Kasumi-1 (cell line): ENCODE measurements at places on chromosomes 12 and 14.
A peak's percentile ranks its signal among the peaks of the same experiment; 100 is the strongest.

DNA sequence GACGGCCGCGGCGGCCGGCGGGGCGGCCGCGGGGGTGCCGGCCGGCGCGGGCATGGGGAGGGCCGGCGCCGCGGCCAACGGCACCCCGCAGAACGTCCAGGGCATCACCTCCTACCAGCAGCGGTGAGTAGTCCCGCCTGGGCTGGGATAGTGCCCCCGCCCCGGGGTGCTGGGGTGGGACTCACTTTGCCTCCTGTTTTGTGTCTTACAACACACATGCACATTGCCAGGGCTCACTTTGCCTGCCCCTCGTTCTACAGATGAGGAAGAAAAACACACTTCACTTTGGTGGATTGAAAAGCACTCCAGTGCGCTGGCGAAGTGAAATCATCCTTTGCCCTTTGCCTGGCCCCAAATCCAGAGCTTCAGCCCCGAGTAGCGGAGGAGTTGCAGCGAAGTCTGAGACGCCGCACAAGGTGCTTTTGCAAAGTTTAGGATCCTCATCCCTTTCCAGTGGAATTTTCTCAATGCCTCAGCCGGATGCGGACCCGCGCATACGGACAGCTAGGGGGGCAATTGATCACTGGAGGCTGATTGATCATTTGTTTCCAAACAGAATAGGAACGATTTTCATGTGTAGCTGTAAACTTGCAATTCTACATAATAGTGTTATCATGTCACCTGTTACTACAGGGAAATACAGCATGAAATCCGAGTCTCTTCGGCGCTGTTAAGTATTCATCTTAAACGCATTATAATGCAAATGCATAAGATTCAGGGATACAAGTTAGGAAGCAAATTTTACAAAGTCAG is 3.6 kb upstream of the NPAS3 start:
- DNase-seq = no peak

DNA sequence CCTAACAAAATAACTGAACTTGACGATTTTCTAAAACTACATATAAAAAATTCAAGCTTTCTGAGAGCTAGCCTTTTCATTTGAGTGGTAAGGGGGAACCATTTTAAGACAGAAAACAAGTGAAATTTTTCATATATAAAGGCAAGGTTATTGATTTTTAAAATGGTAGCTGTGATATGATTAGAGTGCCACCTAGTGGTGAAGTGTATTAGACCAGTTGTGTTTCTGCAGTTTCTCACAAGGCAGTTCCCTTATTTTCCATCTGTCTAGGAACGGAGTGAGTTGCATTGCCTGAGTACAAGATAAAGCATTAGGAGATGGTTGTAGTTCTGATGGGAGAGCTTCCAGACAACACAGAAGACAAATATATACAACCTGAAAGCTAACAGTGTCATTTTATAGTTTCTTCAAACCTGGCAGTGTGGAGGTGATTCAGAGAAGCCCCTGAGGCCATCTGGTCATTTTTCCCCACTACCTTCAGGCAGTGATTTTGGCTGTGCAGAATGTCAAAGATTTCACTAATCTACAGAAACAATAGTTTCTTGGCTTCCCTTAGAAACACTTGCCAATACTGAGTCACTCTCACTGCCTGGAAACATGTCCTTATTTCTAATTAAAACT is 180.8 kb downstream of the C12orf50 start:
- DNase-seq = peak; percentile 85

GRCh38 chr12:69639400-69640016 is 28.8 kb upstream of the LRRC10 start:
- peak; percentile 78 for DNase-seq

DNA sequence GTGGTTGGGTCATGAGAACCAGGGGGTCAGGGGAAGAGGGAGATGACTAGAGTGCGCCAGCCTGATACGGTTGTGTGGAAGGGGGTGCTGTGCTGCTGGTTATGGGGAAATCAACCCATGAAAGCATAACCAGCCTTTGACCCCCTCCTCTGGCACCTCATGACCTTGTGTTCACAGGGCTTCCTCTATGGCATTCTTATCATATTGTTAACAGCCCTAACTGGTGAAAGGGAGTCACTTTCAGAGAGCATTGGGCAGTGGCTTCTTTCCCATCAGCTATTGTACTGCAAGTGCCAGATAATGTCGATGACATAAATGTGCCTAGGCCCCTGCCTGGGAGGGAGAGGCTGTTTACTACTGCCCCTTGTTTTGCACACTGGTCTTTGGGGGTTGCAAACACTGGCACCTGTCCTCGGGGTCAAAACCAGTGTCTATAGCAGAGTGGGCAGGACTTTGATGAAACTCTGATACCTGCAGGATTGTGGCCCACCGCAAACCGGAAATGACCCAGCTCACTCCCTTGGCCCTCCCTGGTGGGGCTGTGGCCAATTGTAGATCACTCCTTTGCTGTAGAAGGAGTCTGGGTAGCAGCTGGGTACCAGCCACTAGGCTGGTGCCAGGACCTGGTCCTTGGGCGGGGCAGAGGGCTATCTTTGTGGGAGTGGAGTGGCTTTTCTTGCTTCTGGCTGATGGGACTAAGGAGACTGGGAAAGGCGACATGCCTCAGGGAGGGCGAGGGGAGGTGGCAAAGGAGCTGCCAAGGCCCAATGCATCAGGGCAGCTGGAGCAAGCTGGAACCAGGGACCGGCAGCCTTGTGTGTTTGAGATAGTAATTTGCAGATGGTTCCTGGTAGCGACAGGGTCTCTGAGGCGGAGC is 634 bp upstream of the TMEM63C start:
- no peak for DNase-seq

DNA sequence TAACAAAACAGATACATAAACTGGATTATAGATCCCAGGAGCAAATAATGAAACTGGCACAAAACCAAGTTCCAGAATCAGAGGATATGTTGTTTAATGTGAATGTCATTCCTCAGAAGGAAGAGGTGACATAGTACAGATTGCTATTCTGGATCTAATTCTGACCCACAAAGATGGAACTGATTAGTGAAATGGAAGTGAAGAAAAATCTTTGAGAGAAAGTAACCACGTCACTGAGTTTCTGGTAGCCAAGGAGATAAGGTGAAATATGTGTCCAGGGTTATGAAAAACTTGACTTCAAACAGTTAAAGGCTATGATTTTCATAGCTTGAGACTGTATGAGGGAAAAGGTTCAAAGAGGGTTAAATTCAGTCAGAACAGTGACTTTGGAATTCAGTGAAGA is 8.3 kb downstream of the OR10AD1 start:
- no peak for DNase-seq

GRCh38 chr14:91554535-91555332 is 44.6 kb upstream of the PPP4R3A start:
- no peak for DNase-seq

DNA sequence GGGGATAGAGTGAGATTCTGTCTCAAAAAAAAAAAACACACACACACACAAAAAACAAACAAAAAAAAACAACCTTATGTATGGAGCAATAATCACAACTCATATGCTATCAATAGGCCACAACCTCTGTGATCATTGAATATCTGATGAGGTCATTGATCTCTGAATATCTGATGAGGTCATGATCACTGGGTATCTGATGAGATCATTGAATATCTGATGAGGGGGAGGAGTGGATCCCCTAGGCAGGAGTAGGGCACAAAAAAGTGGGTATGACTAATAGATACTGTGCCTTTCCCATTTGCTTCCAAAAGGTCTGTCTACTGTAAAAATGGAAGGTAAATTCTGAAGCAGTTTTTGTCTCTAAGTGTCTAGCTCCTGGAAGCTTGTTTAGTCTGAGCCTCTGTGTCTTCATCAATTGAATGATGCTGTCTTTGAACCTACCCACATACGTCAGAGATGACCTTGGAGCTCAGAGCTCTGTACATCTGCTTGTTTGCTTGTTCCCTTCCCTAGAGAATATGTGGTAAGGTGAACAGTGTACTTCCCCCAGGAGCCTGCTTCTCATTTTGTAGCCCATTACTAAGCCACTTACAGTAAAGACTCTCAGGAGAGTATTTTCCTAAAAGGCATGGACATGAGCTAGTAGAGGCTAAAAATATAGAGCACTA is 13.6 kb downstream of the PAH start:
- DNase-seq = no peak

DNA sequence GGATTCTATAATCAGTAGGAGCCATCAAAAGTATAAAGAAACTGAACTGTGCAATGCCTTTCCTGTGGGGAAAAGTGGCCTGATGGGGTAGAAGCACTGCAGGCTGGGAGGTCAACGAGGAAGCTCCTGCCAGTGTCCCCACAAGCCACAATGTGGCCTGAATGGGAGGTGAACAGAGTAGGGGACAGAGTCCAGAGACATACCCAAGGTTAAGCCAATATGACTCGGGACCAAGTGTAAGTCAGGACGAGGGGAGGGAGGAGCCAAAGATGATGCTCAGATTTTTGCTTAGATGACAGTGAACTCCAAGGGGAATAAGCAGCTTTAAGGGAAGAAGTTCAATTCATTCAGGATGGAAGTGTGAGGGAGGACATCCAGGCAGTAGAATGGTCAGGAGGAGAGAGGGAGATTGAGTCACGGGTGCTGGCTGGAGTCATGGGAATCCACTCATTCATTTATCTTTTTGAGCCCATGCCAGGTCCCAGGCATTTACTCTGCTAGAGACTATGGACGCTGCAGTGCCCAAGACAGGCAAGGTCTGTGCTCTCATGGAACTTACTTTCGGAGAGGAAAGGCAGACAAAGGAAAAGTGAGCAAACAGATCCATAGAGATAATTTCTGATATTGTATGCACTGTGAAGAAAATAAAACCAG is 29.1 kb downstream of the DPF3 start:
- DNase-seq = no peak

DNA sequence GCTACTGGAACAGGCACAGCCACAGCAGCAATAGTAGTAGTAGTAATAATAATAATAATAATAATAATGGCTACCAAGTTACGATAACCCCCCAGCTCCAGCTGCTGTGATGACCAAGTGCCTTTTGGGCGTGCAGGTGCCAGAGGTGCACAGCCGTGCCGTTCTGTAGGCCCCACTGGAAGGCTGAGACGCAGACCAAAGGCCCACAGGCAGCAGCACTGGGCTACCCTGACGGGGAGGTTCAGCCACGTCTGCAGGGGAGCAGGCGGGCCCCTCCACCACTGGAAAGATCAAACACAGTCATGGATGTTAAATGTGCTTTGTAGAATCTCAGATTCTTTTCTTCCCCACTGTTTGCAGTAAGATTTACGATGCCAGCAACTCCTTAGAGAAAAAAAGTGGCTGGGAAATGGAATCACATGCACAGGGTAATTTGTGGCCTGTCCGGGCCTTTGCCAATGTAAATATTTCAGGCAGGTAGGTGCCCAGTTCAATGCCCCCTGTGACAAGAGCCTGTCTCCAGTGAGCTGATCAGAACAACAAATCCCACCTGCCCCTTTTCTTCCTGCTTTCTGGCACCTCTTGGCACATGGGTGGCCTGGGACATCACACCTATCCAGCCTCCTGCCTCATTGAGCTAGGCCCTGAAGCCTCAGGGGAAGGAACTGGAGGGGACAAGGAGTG is 32.6 kb downstream of the CCDC85C start:
- DNase-seq = no peak

DNA sequence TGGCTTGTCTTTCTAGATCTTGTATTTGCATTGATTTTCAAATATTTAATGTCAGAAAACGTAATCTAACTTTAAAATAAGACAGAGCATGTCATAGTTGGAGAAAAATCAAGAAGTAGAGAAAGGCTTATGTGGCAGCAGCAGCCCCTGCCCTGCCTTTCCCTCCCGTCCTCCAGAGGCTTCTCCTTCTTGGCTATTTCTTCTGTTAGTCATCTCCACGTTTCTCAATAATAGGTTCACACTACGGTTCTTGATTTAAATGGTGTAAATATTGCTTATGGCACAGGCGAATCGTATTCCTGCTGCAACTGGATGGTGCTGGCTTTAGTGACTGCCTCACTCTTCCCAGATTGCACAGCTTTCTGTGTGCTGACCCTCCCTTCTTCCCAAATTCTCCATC is 42.8 kb downstream of the SLC8B1 start:
- DNase-seq = no peak

GRCh38 chr14:95314609-95315008 is 5.1 kb downstream of the CLMN start:
- DNase-seq = no peak

DNA sequence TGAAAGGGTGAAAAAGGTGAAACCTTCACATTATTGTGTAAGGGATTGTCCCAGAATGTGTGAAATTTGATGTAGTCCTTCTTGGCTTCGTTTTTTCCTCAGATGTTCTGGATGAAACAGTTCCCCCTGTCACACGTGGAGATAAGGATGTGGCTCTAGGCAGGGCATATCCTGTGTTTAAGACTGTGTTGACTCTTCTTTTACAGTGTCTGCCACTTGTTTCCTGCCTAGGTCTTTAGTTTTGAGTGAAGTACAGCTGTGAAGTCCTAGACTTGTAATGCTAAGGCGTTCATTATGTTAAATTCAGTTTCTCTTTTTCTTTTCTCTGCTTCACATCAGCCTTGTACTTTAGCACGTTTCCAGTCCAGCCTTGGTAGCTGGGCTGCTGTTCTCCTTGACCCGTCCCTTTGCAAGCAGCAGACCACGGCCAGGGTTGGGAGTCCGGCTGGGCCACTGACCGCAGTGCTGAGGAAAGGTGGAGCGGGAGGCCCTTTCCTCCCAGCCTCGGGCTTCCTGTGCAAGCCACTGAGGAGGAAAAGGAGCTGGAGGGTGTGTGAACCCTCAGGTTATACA is 59.1 kb downstream of the RASSF3 start:
- DNase-seq = peak; percentile 96

DNA sequence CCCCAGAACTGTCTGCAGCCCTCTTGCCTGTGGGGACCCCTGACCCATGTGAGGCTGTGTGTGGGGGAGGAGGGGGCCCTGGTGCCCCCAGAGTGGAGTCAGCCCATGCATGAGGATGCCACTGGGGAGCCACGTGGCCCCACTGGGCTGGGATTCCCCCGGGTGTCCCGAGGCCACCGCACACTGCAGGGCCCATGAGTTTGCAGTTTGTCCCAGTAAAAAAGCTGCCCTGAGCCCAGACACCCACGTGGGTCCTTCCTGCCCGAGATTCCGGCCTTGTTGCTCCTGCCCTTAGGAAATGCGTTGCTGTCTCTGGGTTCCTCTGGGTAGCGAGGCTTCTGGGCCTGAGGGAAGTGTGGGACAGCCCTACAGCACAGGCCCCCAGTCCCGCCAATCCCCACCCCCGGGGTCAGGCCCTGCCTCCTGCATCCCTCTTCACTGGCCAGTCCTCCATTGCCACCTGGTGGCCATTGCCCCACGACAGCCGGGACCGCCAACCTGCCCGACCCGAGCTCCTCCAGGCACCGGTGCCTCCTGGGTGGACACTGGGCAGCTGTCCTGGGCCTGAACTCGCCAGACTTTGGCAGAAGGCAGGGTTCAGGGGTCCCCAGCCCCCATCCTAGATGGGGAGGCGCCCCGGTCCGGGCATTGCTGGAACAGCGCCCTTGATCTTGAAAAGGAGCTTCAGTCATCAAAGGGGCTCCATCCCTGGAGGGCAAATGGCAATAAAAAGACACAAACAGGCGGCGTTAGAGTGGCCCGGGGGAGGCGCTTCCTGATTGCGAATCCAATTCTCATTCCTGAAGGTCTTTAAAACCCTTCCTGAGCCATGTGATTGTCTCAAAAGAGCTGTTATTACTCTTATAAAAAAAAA is 15.6 kb upstream of the C14orf180 start:
- peak; percentile 40 for DNase-seq

GRCh38 chr14:51929166-51929565 is 60.2 kb upstream of the RTRAF start:
- no peak for DNase-seq
